ENCODE measurements at places on chromosomes 7 and 10.

DNA sequence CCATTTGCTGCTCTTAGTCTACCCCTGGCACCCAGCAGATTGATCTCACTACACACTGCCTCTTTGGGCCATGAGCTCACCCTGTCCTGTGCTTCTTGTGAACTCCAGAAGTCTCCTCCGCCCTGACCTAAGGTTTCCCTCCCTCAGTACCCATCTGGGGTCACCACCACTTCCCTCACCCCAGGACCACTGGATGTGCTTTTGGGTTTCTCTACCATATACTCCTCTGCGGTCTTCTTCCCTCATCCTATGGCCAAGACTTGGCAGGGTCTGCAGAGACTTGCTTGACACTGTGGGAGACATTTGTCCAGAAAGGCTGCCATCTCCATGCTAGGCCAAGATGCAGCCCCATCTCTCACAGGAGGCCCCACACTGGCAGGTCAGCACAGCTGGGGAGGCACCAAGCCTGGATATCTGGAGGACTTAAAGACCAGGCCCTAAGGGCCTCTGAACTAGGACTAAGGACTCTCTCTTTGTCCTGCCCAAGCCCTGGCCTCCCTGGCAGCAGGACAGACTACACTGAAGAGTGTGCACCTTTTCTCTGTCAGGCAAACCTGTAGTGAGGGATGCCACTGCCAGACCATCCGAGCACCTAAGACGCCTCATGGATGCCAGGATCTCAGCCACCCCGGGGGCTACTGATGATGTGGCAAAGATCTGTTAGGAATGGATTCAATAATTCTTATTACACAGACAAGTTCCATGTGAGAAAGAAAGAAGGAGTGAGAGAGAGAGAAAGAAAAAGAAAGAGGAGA lies 134.6 kb downstream of the ZNF467 start:
- DNase-seq = no peak

DNA sequence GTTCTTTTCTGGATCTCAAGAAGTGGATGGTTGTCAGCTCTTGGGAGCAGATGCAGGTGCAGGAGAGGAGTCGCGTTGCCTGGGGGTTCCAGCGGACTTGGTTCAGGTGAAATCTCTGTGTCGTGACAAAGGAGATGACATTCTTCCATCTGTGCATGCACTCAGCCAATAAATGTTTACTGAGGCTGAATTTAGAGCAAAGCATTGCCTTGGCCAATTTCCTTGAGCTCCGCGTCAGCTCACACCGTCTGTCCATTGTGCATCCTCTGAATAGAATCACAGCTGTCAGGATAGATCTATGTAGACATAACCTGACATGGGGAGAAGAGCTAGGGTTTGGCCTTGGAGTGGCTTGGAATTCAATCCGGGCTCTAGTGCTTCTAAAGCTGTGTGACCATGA lies 343.7 kb downstream of the GLRX3 start:
- no peak for DNase-seq

- DNase-seq = peak; percentile 31
Observed at GRCh38 chr10:79229071-79229541, 118.2 kb upstream of the PPIF start.

DNA sequence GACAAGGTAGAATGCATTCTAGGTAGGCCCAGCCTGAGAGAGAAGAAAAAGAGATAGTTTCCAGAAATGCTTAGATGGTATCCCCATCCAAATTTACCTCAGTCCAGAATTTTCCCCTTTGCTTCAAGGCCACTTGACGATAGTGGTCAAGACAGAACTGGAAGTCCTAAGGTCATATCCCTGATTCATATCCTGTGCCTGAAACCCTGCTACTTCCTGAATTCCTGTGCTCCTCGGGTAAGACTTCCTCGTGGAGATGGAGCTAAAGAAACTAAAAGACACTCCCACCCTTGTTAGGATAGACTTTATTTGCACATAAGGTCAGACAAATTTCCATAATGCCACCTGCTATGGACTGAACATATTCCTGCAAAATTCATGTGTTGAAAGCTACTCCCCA lies 175.9 kb downstream of the EVX1 start:
- no peak for DNase-seq

- no peak for DNase-seq
Observed at GRCh38 chr7:80918399-80918798, 452 bp downstream of the SEMA3C start.

DNA sequence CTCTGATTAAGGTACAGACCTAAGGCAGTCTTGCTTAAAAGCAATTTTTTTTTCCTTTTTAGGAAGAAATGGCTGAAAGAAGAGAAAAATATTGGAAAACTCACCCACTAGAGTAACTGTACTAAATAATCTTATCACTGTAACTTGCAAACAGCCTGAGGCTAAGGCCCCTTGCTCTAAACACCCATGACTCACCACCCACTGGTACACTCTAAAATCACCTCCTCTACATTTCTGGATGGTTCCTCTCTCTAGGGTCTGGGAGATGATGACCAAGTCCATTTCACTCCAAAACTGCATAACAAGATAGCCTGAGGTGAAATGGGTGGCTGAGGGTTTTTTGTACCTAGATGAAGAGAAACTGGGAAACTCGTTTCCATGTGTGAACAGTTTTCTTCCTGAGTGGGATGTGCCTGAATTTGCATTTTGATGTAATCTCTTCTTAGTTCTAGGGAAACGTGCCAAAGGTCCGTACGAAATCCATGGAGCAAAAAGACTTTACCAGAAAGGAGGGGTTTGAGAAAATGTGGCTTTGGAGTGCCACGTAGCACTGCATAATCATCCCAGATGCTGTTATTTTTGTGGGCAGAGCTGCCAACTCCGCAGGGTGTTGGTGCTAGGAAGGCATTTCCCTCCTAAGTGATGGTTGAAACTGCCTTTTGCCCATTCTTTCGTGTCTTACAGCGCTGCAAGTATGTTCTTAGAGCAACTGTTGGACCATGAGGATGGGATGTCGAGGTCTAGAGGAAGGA lies 113.5 kb upstream of the C10orf90 start:
- no peak for DNase-seq

- no peak for DNase-seq
Observed at GRCh38 chr10:63319231-63319630, 146.5 kb downstream of the JMJD1C start.

DNA sequence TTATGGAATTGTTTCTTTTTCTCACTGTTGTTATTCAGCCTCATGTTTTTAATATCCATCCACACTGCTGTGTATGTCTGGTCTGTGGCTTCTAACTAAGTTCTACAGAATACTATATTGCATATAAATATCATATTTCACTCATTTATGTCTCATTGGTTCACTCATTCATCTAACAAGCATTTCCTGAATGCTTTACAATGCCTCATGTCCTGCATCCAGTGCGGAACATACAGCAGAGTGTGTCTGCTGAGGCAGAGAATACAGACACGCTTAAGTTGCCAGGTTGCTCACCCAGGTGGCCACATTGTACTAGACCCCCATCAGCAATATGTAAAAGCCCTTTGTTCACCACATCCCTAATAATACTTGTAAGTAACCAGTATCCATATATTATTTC lies 111.8 kb upstream of the CNTNAP2 start:
- no peak for DNase-seq

GRCh38 chr7:69708857-69709256 lies 110.6 kb downstream of the AUTS2 start:
- no peak for DNase-seq

- no peak for DNase-seq
Observed at GRCh38 chr10:35340975-35341374, 4.7 kb downstream of the CCNY start.

- no peak for DNase-seq
Observed at GRCh38 chr10:3928078-3928477, 143.1 kb upstream of the KLF6 start.

DNA sequence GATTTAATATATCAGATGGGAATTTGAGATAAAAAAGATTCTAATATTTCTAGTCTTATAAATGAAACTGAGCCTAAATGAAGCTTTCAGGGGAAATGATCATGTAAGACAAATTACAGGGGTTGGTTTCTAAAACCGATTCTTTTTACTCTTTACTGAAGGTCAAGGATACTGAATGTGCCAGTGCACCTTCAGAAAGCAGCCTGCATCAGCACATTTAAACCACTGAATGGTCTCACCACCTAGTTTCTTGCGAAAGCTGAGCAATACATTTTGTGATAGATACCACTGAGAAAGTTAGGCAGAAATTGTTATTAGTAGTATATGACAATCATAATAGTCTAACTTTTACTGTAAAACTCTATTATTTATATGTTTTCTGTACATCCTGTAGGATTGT lies 180.7 kb downstream of the PCDH15 start:
- no peak for DNase-seq

DNA sequence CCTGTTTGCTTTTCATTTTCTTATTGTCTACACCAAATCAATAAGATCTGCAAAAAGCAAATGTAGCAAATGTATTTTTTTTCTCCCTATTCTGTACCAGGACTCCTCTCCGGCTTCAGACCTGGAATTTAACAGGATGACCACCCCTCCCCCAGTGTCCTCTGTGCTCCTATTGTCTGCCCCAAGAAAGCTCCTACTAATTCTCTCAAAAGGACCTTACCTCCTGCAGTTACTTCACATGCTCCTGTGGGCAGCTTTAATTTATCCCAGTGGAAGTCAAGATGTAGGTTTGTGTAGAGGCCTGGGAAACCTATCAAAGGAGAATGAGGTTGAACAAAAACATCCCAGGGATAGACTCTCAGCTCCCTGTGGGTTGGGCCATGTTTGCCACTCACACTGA lies 31.3 kb downstream of the PLXNA4 start:
- no peak for DNase-seq

DNA sequence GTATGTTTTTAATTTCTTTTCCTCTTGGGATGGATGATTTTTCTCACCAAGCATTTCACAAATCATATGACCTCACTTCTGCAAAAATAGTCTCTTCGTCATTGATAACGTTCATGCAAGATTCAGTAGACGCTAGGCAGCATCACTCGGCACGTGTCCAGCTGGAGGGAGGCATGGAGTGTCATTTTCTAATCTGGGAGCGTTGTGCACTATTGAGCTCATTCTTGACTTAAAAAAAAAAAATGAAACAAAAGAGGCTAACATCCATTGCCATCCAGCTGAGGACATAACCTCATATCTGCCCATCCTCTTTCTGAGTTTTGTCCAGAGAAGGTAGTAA lies 56.2 kb downstream of the COL17A1 start:
- DNase-seq = no peak

- no peak for DNase-seq
Observed at GRCh38 chr7:43758822-43759683, 573 bp downstream of the BLVRA start.

DNA sequence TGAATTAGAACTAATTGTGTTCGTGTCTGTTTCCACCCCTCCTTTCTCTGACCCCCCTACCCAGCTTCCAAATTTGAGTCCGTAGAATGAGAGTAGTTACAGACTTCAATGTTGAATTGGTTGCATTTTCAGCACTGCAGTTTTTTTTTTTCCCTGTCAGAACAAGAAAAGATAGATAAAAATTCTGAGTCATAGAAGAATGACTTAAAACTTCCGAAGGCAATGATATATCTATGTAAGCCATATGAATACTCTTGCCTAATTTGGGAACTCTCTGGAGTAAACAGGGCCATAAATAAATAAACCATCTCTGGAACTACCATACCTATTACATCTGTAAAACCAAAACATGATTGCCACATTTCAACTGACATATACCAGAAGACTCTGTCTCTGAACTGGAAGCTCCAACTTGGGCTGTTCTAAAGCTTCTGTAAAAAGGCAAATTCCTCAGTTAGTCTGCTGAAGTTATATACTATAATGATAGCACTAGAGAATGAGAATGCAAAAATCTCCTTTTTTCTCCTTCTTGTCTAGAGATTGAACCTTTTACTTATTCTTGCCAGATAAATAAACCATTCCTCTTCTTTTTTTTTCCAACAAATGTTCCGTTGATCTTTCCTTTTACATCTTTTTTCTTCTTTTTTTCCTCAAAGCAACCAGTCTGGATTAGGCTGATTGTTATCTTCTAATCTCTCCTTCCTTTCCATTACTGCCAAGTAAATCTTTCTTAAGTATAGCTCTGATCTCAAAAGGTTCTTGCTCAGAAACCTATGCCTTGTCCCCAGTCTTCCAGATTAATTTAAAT lies 23.5 kb downstream of the VCL start:
- no peak for DNase-seq

DNA sequence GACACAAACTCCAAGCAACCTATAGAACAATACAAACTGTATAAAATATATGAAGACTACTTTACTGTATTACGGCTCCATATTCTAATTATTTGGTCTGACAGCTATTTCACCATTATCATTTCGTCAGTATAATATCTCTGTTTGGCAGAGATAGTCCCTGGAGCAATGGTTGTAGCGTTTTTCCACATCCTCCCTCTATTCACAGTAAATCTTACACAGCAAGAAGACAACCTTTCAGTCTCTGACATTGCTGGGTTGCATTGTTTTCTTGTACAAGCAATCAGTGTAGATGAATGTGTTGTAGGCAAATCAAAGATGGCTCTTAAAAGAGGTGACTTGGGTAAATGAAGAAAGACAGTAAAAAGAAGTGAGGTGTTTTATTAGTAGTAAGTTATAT lies 105.6 kb upstream of the PLXDC2 start:
- no peak for DNase-seq

- no peak for DNase-seq
Observed at GRCh38 chr10:43890124-43890523, 241.4 kb upstream of the ZNF32 start.

DNA sequence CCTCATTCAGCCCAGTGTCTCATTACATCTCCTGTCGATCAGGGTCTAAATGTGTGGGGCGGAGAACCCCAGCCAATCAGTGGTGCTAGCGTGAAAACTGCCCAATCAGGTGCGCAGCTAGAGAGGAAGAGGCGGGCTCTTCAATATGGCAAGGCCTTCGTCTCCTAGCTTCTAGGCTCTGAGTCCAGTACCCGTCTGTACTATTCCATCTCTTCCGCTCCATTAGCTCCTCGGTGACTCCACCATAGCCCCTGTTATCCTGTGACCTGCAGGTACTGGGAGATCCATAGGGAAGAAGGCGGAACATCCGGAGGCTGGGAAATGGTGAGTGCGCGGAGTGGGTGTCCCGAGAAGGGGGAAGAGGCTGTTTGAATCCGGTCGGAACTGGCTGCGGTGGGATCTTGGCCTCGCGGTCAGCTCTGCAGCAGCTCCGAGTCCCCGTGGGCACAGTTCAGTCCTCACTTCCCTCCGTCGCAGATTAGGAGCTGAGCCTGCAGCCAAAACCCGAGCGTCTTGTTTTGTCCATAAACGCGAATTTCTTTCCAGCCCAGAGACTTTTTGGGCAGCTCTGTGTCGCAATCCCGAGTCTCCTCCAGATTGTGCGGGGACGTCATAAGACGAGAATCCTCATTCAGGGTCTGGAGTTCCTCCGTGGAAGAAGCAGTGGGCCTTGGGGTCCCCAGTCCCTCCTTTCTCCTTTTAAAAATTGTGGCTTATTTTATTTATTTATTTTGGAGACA lies at the start of gene ZNF727:
Gene ZNF727, plus strand, starts transcription at position 134 of the 740 bp plus-strand sequence. Its CDS starts 188 bp downstream, at position 322.
- DNase-seq = no peak

DNA sequence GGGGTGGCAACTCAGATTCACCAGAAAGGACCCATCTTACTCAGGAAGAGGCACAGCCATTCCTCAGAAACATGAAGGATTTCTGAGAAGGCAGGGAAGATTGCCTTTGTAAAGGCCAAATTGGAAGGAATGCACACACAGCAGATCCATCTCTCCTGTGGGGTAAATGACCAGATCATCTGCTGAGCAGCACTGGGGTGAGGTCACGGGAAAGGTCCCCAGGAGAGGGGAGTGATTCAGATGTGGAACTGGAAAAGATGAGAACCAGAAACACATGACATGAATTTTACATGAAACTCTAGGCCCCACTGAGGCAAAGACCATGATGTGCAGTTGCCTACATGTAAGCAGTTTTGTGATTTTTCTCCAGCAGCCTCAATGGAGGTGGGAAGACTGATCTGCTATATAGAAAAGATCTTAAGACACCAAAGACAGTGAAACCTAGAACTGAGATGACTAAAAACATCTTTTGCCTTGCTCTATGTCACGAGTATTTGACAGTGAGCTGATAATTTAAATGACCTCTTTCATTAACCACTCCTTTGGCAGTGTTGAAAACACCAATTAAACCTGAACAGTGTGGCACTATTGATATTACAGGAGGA lies 91.6 kb downstream of the AMPH start:
- no peak for DNase-seq
